ENCODE measurements at places on chromosomes 7 and 10.

DNA sequence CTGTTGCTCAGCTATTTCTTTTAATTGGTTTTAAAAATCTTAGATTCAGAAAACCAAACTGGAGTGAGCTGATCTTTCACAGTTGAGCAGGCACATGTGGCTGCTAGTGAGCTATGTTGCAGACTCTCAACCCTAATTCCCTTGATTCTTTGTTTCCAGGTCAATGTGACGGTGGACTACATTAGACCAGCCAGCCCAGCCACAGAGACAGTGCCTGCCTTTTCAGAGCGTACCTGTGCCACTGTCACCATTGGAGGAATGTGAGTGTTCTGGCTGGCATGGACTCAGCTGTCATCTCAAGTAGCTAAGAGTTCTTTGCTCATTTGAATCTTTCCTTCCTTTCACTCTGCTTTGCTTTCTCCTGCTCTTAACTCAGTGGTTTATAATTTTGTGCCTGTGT lies 187.1 kb downstream of the LRRC4 start:
- peak; percentile 80 for DNase-seq

- DNase-seq, result no peak
Measured at GRCh38 chr7:37367010-37367409, 81.7 kb downstream of the ELMO1 start.

- no peak for DNase-seq
Measured at GRCh38 chr10:70302292-70302691, 18.5 kb upstream of the NPFFR1 start.

DNA sequence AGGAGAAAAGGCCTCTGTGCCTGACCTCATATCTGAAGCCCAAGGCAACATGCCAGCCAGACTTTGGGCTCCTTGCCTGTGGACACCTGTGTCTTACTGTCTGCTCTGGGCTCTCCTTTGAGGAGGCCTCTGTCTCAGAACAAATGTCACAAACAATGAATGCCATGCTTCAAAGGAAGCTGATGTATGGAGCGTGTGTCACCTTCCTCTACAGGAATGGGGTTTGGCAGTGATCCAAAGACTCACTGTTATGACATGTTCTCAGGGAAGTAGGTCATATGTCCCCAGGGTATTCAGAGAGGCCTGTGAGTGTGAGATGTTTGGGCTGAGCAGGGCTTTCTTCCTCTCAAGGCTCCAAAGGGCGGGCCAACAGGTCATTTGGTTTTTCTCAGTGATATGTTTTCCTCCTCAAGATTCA lies 38.4 kb downstream of the PTPRE start:
- peak; percentile 7 for DNase-seq

GRCh38 chr7:156640257-156640948 lies at the start of gene RNF32:
TSS of gene RNF32 (plus strand) at chr7:156640774. CDS start at chr7:156643878, 3,104 bp downstream.
- DNase-seq, result peak; percentile 52

Measured in NCI-H2029 treated with DMSO at 0.1 percent for 48 hours (cell line).